ENCODE measurements at places on chromosomes 12 and 14. TPM values are rescaled to one million over a fixed set of nuclear protein-coding genes. Genes with fewer than 3 reads are reported as not detected.

DNA sequence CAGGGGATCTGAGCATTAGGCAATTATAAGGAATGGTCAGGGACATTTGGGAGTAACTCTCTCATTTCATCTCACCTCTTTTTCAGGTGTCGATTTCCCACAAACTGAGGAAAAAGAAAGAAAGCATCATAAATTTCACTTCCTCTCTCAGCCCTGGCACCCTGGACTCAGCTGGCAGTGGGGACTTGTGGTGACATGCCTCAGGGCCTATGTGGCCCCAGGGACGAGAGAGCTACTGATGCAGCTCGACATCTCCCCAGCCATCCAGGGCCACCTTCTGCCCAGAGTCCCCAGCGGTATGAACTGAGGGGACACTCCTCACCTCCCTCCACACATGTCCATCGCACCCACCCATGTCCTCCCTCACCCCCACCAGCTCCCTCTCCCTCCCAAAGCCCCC lies 11.7 kb downstream of the TNFRSF1A start:
- DNase-seq, result no peak

GRCh38 chr12:113097716-113098440 lies 37.7 kb downstream of the RASAL1 start:
- DNase-seq, result no peak

DNA sequence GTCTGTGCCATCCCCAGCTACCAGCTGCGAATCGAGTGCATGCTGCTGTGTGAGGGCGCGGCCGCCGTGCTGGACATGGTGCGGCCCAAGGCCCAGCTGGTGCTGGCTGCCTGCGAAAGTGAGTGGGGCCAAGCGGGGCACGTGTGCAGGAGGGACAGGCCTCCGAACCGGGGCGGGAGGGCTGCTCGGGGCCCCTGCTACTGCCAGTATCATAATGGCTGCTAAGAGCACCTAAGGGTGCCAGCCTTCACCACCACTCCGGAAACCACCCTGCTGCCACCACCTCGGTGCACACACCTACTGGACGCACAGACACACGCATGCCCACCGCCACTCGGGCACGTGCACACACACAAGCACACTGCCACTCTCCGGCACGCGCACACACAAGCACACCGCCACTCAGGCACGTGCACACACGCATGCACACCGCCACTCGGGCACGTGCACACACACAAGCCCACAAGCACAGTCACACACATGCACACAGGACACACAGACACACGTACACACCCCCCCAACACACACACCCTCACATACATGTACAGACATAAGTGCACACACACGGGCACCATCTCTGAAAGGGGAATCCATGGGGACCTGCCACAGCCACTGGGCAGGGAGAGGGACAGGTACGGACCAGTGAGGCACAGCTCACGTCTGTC lies 13.8 kb upstream of the ADSS1 start:
- no peak for DNase-seq

GRCh38 chr12:98229540-98229924 lies 285.9 kb upstream of the TMPO start:
- DNase-seq, result no peak

GRCh38 chr12:106066051-106066705 lies 72.6 kb downstream of the NUAK1 start:
- DNase-seq, result no peak

- no peak for DNase-seq
These were observed 517.6 kb upstream of the TMEM132C start for GRCh38 chr12:127749416-127749815.

Gene DTX3
- total RNA-seq, result 0.37 TPM

Gene SYNE2
- total RNA-seq, result 28.8 TPM

GRCh38 chr12:89951694-89952060 lies 243.0 kb upstream of the ATP2B1 start:
- DNase-seq, result no peak

DNA sequence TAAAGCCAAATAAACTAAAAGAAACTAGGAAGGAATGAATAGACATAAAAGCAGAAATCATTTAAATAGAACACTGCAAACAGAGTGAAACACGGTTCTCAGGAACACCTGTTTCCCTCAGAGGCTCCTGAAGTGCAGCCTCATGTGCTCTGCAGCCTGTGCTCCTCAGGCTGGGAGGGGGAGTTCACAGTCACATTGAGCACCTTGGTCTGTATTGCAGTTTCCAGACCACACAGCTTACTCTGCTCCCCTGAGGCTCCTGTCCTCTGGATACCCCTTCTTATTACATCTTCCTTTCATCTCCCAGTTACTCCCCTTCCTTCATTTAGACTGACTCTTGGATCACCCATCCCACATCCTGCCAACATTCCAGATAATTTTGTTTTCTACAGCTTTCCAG lies 49.7 kb upstream of the DCD start:
- DNase-seq, result no peak
